ENCODE measurements at places on chromosomes 5 and 9.

DNA sequence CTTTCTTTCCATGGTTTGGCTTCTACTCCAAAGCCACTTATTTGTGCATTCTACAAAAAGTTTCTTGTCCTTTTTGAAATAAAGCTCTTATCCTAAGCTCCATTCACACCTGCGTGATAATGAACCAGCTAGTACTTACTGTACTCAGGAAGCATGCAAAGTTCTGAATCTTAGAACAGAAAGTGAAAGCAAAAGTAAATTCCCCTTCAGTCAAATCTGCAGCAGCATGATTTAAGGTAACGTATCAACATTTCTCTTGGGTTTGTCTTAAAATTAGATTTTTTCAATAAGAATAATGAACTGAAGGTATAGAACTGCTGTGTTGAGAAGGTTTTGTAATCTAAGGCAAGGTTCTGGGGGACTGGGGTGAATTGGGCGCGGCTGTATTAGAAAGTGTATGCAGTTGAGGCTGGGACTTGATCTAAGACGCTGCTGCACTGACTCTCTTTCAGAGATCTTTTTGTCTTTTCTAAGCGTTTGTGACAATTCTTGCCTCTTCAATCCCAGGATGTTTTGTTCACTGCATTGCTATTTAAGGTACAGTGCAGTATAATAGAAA, at the start of gene ERAP2:
Gene ERAP2, plus strand, starts transcription at position 209 of the 559 bp plus-strand sequence. CDS start 3,186 bp downstream, outside the sequence.
- no peak for DNase-seq

DNA sequence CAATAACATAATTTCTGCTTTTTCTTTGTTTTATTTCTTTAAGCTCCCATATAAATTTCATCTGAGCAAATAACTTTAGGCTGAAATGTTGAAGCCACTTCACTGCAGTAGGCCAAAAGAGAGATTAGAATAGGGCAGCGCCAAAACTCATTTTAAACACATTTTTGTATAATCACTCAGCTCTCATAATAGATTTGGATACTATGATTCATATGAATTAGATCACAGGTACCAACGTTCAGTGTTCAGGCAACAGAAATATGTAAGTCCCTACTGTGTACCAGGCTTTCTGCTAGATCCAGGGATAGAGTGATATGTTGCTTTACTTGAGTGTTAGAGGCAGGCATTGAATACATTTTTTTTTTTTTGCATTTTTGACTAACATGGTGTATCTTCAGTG, 370.5 kb downstream of the PTPRD start:
- no peak for DNase-seq

DNA sequence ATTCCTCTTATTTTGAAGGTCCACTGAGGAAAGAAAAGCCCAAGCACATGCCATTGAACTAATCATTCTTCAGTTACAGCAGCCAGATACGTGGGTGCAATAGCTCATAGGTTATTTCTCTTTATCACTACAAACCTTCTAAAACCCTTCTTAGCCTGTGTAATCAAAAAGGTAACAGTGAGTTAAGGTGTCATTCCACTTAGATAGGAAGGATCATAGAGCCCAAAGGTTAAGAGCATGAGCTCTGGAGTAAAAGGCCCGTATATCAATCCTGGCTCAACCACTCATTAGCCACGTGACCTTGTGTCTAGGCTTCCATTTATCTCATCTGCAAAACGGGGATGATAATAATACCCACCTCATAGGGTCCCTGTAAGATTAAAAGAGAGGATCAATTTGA, 2.7 kb downstream of the GPX8 start:
- DNase-seq, result no peak

GRCh38 chr9:110742741-110743371, 74.3 kb downstream of the MUSK start:
- DNase-seq, result no peak

DNA sequence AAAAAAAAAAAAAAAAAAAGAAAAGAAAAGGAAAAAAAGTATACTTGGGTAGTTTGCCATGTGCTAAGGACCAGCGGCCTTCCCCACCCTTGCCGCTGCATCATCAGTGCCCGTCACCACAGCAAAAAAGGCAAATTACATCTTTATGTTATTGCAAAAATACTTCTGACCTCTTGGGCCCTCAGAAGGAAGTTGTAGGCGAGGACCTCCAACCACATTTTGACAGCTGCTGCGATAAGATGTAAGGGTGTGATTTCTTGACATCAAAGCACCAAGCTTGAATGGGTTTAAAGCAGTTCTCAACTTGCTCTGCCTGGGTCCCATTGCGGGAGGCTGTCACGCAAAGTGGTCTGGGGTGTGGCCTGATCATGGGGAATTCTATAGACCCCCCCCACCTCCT, 39.2 kb downstream of the DMRT1 start:
- no peak for DNase-seq

DNA sequence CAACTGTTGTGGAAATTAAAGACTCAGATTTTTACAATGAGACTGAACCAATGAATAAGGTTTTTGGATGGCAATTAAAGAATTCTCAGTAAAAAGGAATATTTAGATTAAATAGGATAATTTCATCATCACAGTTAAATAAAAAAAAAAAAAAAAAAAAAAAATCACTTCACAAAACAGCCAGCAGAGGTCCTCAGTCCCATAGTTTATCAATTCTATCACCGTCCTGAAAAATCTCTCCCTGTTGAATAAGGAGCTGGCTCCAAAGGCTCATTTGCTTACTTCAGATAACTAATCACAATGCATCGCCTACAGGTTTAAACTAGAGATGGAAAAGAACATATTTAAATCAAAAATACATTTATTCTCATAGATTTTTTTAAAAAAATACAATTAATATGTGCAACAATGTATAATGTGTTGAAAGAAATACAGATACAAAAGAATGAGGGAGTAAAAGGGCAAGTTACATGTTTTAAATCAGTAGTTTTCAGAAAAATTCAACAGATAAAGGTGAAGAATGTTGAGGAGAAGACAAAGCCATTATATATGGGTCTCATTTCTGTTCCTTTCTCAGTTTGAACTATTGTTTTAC, 175.8 kb upstream of the CHD1 start:
- DNase-seq, result no peak

DNA sequence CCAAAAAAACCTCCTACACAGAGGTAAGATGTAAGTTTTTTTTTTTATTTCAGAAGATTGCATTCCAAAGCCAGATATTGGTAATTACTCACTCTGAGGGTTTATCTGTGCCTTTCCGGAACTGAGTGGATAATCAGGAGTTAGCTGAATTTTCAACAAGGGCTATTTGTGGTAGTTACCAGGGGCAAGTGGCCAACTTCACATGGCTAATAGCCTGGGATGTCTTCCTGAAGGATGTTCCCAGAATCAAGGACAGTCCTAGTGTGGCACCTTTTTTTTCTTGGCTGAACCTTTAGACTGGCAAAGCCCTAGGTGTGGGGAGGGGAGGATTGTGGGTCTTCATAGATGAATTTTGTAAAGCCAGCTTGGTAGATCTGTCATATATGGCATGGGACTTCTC, 7.1 kb downstream of the LARP1 start:
- no peak for DNase-seq

- no peak for DNase-seq
These were observed 69.1 kb downstream of the PBX3 start for GRCh38 chr9:125816321-125816720.

- DNase-seq, result no peak
These were observed 40.5 kb downstream of the SMIM23 start for GRCh38 chr5:171826132-171826531.

- DNase-seq, result no peak
These were observed 894.2 kb upstream of the PTPRD start for GRCh38 chr9:11506980-11507379.

DNA sequence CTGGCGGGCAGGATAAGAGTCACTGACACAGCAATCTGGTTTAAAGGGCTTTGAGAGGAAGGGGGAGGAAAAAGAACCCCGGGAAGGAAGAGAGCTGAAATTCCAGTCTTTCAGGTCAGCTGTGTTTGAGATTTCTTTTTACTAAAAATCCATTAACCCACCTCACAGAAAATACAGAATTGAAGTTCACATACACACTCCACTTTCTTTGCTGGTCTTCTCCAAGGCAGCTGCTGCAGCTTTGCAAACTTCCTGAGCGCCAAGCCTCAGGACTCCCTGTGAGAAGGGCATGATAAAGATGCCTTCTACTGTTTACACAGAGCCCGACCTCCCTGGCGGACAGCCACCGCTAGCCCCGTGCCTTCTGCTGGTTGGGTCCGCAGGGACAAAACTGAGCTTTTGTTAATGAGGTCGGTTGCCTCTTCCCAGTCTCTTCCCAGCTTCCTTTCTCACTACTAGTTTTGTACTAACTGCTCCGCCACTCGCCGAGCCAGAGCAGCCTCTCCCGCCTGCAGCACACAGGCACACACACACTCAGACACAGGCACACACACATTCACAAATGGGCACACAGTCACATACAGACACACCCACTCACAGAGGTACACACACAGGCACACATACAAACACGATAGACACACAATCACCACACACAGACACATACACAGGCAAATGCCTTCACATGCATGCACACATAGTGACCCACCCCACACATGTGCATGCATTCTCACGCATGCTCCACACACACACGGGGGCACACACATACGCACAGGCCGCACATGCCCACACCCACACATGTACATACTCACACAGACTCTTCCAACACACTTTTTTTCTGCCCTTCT, at the start of gene FREM1:
Gene FREM1, minus strand, starts transcription at position 468 of the 845 bp plus-strand sequence. CDS start 41,451 bp downstream, outside the sequence.
- DNase-seq, result no peak

GRCh38 chr5:81420039-81420667, 26.2 kb upstream of the ACOT12 start:
- no peak for DNase-seq

DNA sequence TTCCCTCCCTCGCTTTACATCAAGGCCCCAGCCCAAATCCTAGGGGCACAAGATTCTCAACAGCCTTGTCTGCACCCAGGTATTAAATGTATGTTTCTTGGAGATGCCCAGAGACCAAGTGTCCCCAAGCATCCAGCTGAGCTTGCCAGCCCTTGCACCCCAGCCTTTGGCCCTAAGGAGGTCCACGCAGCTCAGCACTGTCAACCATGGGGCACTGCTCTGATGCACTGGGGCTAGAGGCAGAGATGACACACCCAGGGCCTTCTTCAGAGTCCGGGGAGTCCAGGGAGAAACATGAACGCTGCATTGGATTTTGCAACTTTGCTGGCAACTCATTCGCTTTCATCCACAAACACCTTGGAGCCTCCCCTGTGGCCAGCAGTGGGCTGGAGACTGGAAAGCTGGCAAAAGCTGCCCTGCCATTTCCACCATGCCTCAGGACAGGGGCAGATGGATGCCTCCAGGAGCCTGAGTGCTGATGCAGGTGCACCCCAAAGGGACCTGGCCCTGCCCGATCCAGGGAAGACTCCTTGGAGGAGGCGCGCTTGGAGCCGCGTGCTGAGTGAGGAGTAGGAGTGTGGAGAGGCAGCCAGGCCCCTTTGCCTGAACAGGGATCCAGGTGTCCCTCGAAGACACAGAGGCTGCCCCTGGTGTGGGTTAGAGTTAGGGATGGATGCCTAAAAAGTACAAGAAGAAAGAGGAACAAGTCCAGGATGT, 19.3 kb downstream of the PAEP start:
- no peak for DNase-seq

- DNase-seq, result no peak
These were observed 110.5 kb downstream of the MEGF10 start for GRCh38 chr5:127400946-127401670.

DNA sequence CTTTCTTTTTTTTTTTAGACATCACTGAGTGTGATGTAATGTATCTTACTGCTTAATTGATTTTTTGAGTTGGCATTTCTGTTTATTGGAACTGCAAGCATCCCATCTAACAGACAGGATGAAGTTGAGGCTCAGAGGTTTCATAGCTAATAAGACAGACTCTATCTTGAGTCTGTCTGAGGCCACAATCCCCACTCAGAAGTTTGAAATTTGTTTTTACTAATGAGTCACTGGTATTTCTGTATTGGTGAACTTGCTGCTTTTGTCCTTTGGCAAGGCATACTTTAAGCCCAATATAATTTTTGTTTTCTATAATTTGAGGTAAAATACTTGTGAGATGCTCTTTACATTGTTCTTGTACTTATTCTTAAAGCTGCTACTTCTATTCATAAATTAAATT, 491.2 kb downstream of the PSAT1 start:
- DNase-seq, result no peak

DNA sequence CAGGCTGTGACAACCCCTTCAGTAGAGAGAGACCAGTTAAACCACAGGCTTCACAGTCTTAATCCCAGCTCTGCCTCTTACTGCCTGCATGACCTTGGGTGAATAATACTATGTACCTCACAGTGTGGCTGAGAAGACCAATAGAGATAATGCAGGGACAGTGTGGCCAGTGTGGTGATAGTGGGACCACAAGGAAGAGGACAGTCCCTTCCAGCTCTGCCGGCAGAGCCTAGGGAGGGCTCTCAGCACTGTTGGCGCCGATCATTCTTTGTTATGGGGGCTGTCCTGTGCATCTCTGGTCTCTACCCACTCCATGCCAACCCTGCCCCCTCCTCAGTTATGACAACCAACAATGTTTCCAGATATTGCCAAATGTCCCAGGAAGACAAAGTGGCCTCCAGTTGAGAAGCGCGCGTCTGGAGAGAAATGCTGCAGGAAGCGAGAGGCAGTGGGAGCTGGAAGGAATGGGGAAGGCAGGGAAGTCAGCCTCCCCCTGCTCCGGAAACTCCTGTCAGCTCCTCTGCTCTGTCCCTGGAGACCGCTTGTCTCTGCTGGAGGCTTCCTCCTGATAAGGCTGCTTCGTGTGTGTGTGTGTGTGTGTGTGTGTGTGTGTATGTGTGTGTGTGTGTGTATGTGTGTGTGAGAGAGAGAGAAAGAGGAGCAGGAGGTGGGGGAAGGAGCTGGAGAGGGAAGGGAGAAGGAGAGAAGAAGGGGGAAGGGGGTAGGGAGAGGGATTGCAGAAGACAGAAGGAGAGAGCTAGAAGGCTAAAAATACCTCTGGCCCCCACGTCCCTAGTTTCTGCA, 31.8 kb upstream of the FABP6 start:
- DNase-seq, result no peak

DNA sequence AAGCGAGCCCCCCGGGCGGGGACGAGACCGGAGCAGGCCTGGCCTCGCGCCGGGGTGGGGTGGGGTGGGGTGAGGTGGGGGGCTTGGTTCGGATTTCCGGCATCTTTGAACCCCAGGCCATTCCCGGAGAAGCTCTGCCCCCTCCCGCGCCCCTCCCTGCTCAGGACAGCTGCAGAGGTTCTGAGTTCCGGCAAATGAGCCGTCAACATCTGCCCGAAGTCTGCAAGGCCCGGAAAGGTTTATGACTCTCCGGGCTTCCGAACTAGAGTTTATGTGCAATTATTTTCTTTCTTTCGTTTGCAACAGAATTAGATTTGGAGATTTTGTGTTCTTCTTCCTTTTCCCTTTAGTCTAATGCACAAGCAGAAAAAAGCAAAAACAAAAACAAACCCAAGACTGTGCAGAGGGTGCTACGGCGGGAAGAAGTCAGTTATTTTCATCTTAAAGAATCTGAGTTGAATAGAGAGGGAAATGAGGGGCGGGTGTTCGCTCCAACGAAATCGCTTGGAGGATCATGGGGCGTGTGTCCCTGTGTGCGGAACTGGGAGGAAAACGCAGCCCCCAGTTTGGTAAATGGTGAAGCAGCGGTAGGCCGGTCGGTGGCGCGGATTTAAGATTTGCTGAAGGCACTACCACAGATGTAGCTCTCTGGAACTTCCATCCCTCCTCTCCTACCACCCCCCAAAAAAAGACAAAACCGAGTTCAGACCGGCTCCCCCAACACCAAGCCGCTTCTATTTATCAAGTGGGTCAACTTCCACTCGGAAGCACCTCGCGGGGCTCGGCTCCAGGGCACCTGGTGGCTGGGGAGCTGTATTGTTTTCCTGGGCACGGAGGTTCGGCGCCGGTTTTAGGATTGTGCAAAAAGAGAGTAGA, 4.8 kb downstream of the LHX2 start:
- no peak for DNase-seq

- DNase-seq, result no peak
These were observed 53.2 kb upstream of the HMHB1 start for GRCh38 chr5:143758750-143759149.
